ENCODE measurements at places on chromosomes 12 and 14.

- no peak for DNase-seq
Measured at GRCh38 chr12:46360908-46361666, 11.5 kb downstream of the SLC38A2 start.

DNA sequence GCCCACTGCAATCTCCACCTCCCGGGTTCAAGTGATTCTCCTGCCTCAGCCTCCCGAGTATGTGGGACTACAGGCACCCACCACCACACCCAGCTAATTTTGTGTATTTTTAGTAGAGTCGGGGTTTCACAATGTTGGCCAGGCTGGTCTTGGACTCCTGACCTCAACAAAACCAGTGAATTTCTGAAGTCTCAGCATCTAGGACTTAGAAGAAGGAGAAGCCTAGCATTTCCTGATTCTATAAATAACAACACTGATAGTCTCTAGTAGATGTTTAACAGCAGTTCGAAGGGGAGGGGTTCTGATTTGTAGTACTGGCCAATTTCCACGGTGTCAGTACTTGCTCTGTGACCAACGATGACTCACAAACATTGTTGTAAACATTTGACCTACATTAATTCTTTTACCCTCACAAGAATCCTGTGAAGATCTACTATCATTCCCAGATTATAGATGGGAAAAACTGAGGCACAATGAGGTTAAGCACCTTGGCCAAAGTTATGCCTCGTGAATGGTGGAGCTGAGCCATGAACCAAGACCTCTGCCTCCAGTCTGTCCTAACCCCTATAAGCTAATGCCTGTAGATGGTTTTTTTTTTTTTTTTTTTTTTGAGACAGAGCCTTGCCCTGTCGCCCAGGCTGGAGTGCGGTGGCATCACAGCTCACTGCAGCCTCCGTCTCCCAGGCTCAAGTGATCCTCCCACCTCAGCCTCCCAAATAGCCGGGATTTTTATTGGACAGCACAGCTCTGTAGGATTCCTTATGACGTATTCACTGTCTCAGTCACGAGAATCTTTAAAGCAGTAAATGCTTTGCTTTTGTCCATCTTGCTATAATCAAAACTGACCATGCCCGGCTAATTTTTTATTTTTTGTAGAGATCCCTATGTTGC, 5.2 kb downstream of the P2RX4 start:
- DNase-seq, result no peak

DNA sequence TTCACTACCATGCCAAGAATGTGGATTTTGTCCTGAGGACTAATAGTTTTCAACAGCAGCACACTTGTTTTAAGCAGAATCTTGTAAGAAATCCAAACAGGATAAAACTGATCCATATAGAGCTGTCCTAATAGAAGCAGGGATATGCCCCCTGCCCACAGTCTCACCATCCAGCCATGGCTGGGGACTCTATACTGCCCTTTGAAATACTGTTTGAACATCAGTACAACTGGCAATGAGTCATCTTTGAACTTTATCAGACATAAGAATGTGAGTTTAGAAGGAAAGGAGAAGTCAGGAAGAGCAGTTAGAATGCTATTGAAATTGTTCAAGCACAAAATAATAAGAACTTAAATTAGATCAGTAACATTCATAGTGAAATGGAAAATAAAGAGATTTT, 3.8 kb upstream of the C12orf42 start:
- no peak for DNase-seq

DNA sequence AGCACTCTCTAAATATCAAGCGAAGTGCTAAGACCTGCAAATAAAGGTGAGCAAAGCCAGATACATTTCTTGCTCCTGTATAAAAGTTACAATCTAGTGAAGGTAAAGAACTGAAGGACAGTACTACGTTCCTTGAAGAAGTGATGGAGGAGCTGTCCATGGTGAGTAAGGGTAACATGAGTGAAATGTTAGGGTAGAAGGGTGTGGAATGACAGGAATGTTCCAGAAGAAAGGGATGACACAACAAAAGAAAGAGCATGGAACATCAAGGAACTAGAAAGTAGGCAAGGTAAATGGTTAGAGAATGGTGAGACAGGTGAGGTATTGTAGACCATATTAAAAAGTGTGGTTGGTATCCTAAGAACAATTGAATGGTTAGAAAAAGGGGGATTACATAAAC, 272.4 kb downstream of the ACSS3 start:
- no peak for DNase-seq

DNA sequence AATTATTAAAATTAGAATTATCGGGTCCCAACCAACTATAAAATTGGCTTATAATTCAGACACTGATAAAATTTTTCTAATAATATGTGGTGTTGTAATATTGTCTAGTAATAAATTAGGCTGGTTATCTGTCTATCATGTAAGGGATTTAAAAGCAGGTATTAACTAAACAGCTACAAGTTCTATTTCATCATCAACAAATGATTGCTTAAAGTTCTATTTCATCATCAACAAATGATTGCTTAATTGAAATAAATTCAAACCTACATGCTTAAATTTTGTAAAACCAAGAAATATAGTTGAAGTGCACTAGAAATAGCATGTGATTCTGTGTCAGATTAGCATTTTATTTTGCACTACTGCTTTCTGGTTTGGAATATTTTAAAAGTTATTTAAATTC, 34.1 kb downstream of the SLCO1A2 start:
- DNase-seq, result no peak

DNA sequence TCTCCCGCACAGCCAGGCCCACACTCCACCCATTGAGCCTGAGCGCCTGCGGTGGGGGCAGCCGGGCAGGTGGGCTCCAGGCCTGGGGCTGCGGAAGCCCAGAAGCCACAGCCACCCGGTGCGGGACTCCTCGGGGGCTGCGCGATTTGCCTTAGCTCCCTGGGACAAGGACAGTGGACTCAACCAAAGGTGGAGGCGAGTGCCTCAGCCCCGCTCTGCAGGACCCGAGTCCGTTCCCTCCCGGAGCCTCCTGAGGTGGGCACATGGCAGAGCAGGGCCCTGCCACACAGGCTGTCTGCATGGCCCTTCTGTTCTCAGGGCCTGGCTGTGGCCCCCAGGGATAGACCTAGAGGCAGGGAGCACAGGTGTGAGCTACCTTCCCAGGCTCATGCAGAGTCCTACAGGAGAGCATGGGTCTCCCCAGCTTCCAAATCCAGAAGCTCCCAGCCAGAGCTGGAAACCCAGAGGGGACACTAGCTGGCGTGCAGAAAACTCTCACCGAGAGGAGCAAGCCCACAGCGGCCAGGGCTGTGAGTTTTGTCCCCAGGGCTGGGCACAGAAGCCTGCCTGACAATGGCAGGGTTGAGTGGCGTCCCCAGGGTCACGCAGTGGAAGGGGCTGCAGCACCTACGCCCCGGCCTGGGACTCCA, 22.2 kb upstream of the LRTM2 start:
- no peak for DNase-seq

DNA sequence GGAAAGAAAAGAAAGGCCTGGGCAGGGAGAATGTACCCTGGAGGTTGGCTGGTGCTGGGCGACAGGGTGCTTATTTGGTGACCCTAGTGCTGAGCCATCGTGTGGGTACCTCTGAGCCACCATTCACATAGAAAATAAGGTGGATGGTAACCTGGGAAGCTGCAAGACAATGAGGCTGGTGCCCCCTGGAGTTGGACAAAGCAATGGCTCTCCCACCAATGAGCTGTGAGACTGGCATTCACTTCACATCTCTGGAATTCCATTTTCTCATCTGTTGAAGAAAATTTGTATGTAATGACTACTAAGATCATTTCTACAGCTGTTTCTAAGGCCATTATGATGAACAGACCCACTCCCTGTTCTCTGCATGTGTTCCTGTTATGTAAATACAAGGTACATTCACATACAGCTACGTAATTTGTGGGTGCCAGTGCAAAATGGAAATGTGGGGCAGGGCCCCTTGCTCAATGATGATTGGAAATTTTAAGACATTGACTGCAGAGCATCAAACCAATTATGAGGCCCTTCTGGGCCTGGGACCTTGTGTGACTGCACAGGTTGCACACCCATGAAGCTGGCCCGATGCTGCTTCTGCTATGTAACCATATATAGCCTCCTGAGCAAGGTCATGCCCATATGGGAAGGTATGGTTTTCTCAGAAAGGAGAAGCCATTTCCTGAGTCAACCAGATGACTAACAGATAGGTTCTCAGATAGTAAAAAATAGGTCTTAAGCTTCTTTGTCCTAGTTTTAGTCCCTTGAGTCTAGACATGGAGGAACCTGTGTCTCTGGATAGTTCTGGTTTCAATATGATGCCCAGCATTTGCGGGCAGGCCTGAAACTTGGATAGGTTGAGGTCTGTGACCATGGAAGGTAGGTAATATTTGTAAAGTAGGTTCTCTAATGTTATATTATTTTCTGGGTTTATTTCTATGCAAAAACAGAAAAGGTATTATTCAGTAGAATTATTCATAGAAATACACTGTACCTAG, 63.4 kb upstream of the IGF1 start:
- DNase-seq, result no peak

DNA sequence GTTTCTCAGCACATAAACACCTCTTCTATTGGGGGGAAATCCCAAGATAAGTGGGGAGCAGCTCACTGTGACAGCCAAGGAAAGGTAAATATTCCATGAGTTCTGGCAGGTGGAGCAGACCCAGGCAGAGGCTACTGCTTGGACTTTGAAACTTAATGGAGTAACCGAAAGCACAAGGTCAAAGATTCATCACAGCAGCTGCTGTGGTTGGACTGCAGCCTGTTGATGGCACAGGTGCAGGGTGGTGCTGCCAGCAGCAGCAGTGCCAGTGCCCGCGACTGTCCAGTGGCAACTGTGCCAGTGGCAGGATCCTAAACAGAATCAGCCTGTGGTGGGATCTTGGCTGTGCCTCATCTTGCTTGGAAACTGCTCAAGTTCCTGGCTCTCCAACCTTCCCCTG, 81.4 kb upstream of the ARID2 start:
- no peak for DNase-seq

DNA sequence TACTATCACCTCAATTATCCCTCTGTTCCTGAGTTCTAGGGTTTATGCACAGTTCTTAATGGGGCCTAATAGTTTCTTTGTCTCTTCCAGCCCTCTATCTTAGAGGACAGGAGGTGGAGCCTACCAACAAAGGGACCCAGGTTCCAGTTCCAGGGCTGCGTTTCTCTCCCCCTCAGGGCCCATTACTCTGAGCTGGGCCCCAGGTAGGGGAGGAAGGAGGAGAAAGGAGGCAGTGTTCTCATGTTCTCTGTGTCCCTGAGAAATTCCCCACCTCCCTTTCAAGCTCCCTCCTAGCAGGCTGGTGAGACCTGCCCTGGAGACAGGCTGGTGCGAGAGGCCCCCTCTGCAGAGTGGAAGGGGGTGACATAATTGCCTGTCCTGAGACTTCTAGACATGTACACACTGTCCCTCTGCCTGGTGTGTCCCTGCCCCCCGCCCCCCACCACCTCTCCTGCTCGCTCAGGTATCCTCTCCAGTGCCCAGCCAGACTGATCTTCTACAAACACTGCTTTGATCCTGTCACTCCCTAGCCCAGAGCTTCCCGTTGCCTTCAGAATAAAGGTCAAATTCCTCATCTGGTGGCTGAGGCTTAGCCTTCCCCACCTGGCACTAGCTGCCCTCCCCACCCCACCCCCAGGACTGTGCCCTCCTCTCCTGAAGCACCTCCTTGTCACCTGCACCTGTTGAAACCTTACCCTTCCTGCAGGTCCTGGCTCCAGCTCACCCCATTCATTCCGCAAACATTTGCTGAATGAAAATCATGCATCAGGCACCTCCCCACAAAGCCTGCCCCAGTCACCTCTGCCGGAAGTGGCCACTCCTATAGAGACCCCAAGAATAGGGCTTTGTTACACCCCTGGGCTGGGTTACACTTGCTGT, 21.1 kb upstream of the KRT8 start:
- DNase-seq, result no peak

- no peak for DNase-seq
Measured at GRCh38 chr12:50529345-50529744, 24.6 kb downstream of the DIP2B start.

DNA sequence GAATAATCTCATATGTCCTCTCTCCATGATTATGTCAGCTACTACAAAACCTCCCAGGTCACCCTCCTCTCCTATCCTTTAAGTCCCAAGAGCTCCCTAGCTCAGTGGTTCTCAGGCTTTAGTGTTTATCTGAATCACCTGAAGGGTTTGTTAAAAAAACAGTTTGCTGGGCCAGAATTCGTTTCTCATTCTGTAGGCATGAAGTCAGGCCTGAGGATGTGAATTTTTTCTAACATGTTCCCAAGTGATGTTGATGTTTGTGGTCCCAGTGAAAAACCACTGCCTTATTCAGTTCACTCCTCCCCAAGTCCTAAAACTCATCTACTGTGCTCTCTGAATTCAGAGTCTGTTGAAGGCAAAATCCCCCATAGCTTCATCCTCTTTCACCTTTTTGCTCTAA, 241.4 kb downstream of the ETNK1 start:
- DNase-seq, result no peak

DNA sequence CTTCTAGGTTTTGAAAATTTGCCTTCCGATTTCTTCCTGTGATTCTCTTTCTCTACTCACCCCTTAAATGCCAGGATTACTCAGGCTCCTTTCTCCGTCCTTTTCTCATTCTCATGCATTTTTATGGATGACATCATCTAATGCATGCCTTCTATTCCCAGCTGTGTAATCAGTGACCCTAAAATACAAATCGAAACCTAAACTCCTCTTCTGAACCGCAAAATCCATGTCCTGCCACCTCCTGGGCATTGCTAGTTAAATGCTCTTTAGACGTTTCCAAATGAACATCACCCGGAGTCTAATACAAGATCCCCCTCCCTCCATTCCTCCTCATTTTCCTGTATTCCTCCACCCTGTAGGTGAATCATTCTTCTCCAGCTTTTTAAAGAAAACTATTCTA, 1703.1 kb upstream of the FLRT2 start:
- no peak for DNase-seq

- no peak for DNase-seq
Measured at GRCh38 chr12:88816201-88816600, 235.9 kb upstream of the KITLG start.

- DNase-seq, result no peak
Measured at GRCh38 chr12:39915249-39915648, 190.6 kb downstream of the SLC2A13 start.

- DNase-seq, result no peak
Measured at GRCh38 chr12:64530566-64530965, 78.6 kb downstream of the TBK1 start.

DNA sequence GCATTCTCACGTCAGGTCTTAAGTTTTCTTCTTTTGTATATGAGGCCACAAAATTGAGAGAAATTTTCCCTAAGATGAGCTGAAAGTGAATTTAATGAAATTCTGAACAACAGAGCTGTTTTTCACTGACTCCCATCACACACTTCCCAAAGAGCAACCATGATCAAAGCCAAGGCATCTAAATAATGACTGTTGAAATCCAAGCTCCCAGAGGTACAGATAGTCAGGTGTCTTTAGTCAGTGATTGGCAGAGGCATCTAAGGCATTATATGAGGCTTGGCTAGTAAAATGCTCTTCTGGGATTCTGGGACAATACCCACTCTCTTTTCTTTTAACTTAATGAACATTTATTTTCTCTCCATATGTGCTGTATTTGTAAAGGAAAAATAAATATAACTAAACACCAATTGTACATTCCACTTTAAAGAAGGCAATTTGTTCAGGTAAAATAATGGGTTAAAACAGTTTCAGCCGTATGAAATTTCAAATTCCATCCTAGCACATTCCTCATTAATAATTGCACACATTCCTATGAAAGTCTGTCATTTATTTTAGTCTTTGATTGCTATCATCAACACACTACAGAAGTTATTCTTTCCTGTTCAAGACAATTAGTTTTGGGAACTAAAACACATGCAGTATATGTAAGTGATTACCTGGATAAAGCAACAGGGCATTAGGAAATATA, 871 bp upstream of the SSTR1 start:
- no peak for DNase-seq
